IMR-90 (cell line): ENCODE measurements at places on chromosomes 3 and 15. TPM values are rescaled to one million over a fixed set of nuclear protein-coding genes. Genes with fewer than 3 reads are reported as not detected.

- no peaks in the 10 kb centered on the region for H3K36me3 ChIP-seq
- no peak for DNase-seq
- H3K27ac ChIP-seq, result no peak overlapping the region
- H3K27me3 ChIP-seq, result peaks cover 5% of the 10 kb centered on the region
- H3K4me3 ChIP-seq, result no peak overlapping the region
Measured at GRCh38 chr15:92661956-92662355, 6.4 kb upstream of the FAM174B start.

DNA sequence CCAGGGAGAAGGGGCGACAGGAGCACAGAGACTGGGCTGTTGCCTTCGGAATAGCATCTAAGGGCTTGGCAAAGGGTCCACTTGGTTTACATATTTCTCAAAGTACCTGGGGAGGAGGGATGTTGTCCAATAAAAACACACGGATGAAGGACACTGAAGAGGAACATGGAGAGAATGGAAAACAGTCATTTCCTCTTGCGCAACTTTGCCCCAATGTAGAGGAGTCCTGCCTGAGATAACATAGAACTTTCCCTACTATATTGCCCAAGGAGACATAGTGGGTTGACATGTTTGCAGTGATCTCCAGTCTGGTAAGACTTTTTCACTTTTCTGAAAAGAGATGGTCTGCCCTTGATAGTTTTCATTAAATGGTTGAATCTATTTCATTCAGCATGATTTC is 468.8 kb upstream of the SUCLG2 start:
- no peak overlapping the region for H3K27ac ChIP-seq
- no peaks in the 10 kb centered on the region for H3K27me3 ChIP-seq
- H3K36me3 ChIP-seq, result no peaks in the 10 kb centered on the region
- no peak overlapping the region for H3K4me3 ChIP-seq
- no peaks in the 10 kb centered on the region for H3K4me1 ChIP-seq
- no peak for DNase-seq

DNA sequence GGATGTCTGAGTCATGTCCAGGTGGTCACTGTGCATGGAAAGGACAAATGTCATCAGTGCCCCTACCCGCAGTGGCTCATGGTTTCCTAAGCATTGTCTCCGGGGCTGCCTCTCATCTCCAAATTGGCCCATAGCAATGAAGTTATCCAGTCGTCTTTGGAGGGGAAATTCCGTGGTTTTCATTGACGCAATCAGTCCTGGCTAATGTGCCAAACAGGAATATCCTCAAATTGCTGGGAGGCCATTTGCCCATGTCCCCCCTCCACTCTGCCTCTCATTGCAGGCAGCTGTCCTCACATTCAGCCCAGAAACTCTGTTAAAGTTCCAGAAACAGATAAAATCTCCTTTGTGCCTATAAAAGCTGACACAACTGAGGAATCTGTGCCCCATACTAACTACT is 81.6 kb downstream of the MCTP2 start:
- H3K27me3 ChIP-seq, result no peaks in the 10 kb centered on the region
- no peak overlapping the region for H3K27ac ChIP-seq
- no peak for DNase-seq
- H3K4me1 ChIP-seq, result peaks cover 3% of the 10 kb centered on the region; the same call in 1 of the 2 replicates
- H3K36me3 ChIP-seq, result peaks cover 3% of the 10 kb centered on the region; the same call in 1 of the 2 replicates

GRCh38 chr3:183275418-183275817 is 22.4 kb downstream of the B3GNT5 start:
- no peaks in the 10 kb centered on the region; the same call in 1 of the 2 replicates for H3K4me1 ChIP-seq
- H3K27ac ChIP-seq, result no peak overlapping the region
- H3K4me3 ChIP-seq, result no peak overlapping the region
- H3K36me3 ChIP-seq, result no peaks in the 10 kb centered on the region
- H3K27me3 ChIP-seq, result no peaks in the 10 kb centered on the region

GRCh38 chr3:146801492-146801891 is 196.3 kb upstream of the PLSCR5 start:
- no peak overlapping the region for H3K27ac ChIP-seq
- H3K4me1 ChIP-seq, result no peaks in the 10 kb centered on the region
- no peak overlapping the region for H3K4me3 ChIP-seq
- DNase-seq, result no peak

DNA sequence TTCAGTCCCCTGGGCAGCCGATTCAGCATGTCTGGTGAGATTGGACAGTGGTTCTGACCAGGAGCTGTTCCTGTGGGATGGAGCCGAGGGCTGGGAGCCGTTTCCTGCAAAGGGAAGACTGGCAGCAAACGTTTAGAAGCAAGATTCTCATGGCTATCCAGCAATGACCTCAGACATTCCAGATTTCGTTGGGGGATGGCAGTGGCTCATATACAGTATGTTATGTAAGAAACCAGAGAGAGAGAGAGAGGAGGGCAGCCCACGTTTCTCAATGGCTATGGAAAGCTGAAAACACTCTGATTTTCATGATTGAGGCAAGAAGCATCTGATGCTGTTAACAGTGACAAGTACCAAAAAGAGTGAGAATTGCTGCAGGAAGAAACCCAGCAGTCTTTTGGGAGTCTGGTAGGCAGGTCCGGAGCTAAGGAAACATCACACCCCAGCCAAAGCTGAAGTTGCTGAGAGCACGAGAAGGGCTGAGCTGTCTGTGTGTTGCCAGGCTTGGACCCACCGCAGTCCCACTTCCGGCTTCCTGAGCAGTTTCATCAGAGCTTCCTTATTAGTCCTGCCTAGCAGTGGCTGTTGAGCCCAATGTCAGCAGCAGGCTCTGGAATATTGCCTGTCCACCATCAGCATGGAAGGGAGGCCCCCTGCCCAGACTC is 25.6 kb upstream of the VPS8 start:
- 0 out of 2 replicates have a peak, but pooled peaks cover 6% of the 10 kb centered on the region for H3K27me3 ChIP-seq
- peak; percentile 92 for DNase-seq
- peak overlapping the region; percentile 93 for H3K27ac ChIP-seq
- H3K4me1 ChIP-seq, result peaks cover 21% of the 10 kb centered on the region

DNA sequence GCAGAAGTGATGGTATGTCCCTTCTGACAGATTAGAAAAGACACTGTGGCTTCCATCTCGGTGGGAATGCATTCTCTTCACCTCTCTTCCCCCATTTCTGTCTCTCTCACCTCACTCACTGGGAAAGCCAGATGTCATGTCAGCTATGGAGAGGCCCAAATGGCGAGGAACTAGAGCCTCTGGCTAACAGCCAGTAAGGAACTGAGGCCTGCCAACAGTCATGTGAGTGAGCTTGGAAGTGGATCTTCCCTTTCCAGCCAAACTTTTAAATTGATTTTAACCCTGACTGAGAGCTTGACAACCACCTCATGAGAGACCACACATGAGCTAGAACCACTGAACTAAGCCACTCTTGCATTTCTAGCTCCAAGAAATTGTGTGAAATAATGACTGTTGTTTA is 35.2 kb upstream of the CDAN1 start:
- no peaks in the 10 kb centered on the region for H3K27me3 ChIP-seq
- peaks cover 7% of the 10 kb centered on the region; the same call in 1 of the 2 replicates for H3K36me3 ChIP-seq
- H3K4me3 ChIP-seq, result no peak overlapping the region
- no peaks in the 10 kb centered on the region for H3K4me1 ChIP-seq

DNA sequence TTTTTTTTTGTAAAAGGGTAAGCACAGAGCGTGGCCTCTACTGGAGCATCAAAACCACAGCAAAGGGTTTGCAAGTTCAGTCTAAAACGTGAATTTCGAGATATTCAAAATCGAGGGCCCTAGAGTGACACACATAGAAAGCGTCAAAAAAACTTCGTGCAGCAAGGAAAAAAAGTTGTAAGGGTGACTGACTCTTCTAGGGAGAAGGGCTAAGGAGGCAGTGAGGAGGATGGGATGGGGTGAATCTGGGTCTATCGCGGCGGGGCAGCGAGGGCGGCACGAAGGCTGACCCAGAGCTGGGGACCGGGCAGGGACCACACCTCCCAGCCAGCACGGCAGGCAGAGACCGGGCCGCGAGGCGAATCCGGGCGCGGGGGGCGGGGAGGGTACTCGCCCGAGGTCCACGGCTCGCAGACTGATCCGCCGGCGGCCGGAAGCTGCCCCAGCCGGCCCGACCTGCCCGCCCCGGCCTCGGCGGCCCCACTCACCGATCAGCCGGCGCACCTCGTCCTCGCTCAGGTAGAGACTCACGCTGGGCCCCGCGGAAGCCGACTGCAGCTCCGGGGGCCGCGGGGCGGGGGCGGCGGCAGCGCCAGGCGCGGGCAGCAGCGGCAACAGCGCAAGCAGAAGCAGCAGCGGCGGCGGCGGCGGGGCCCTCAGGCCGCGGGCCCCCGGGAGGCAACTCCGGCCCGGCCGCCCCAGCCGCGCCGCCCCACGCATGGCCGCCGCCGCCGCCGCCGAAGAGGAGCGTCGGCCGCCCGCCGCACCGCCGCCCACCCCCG is 533 bp downstream of the RYK start:
- peak; percentile 28 for DNase-seq
- peaks cover 3% of the 10 kb centered on the region for H3K36me3 ChIP-seq
- peak overlapping the region; percentile 79 for H3K27ac ChIP-seq
- H3K4me1 ChIP-seq, result peaks cover 7% of the 10 kb centered on the region

GRCh38 chr3:117084739-117085270 is 375.2 kb downstream of the TUSC7 start:
- no peak overlapping the region for H3K4me3 ChIP-seq
- no peak for DNase-seq
- no peaks in the 10 kb centered on the region for H3K4me1 ChIP-seq
- no peaks in the 10 kb centered on the region for H3K27me3 ChIP-seq

DNA sequence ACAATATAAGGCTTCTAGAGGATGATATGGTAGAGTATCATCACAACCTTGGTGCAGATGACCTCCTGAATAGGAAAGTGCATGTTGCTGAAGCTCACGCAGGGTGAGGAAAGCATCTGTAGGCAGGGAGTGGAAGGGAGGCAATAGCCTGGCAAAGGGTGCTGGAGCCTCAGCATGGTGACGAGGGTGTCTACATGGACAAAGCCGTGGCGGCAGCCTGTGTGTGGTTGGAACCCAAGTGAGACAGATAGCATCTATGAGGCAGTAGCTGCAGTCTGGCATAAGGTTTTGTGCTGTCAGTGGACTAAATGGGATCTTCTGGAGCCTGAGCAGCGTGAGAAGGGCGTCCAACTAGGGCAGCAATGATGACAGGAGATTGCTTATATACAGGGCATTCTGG is 132.5 kb downstream of the DLG1 start:
- peaks cover 2% of the 10 kb centered on the region; the same call in 1 of the 2 replicates for H3K36me3 ChIP-seq
- H3K4me3 ChIP-seq, result no peak overlapping the region
- peaks cover 2% of the 10 kb centered on the region; the same call in 1 of the 2 replicates for H3K4me1 ChIP-seq

- DNase-seq, result no peak
- no peaks in the 10 kb centered on the region for H3K27me3 ChIP-seq
- no peak overlapping the region for H3K4me3 ChIP-seq
- no peaks in the 10 kb centered on the region for H3K4me1 ChIP-seq
- no peaks in the 10 kb centered on the region for H3K36me3 ChIP-seq
- no peak overlapping the region for H3K27ac ChIP-seq
Measured at GRCh38 chr3:140085001-140085400, 150.0 kb downstream of the CLSTN2 start.

- peak; percentile 37 for DNase-seq
- H3K27ac ChIP-seq, result no peak overlapping the region
- no peaks in the 10 kb centered on the region for H3K36me3 ChIP-seq
Measured at GRCh38 chr3:146640955-146641867, 36.1 kb upstream of the PLSCR5 start.

DNA sequence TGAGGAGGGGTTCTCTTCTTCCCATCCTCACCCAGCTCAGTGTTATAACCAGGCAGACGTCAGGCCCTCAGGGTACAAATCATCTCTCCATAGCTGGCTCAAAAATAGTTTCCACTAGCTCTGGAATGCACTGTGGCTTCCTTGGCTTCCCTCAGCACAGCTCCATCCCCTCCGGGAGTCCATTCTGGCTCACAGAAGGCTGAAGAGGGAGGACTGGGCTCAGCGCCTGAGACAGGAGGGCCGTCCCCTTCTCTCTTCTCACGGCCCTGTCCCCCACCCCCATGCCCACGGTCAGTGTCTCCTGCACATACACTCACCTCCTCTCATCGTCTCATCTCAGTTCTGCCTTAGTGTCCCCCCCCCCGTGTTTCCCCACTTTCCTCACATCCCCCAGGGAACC is 50.1 kb downstream of the UMPS start:
- no peak overlapping the region for H3K4me3 ChIP-seq
- H3K36me3 ChIP-seq, result peaks cover 10% of the 10 kb centered on the region; the same call in 1 of the 2 replicates
- no peaks in the 10 kb centered on the region for H3K27me3 ChIP-seq
- peak overlapping the region; percentile 71 for H3K27ac ChIP-seq
- H3K4me1 ChIP-seq, result peaks cover 29% of the 10 kb centered on the region

DNA sequence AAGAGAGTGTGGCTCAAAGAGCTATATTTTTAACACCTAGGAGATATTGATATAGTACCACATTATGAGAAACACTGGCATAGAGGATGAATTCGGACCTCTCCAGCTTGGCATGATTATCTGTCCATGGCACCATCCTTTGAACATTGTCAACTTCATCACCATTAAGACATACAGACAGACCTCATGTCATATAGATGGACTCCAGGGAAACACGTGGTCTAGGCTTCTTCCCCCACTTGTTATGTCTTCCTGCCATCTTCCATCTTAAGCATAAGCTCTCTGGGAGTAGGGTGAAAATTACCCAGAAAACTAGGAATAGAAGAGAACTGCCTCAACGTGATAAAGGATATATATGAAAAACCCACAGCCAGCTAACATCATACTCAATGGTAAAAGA is 51.8 kb downstream of the OCA2 start:
- H3K27me3 ChIP-seq, result no peaks in the 10 kb centered on the region
- H3K36me3 ChIP-seq, result no peaks in the 10 kb centered on the region
- DNase-seq, result no peak
- no peak overlapping the region for H3K27ac ChIP-seq
- H3K4me1 ChIP-seq, result no peaks in the 10 kb centered on the region

DNA sequence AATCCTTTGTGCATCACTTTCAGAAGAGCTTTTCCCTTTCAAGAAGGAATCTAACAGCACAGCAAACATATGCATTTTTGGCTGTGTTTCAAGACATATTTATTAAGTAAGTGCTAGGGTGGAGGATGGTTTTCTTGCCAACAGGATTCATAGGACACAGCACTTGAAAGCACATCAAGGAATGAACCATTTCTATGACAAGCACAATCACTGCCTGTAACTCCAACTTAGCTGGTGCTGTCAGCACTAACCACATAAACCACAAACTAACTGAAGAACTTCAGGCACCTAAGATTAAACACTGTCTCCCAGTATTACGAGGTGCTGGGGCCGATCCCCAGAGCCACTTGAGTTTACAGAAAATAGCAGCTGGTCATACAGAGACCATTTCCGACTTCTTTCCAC is 35.4 kb upstream of the SPRED1 start:
- no peaks in the 10 kb centered on the region for H3K36me3 ChIP-seq
- no peak overlapping the region for H3K4me3 ChIP-seq
- DNase-seq, result peak; percentile 76
- H3K4me1 ChIP-seq, result peaks cover 5% of the 10 kb centered on the region
- H3K27ac ChIP-seq, result no peak overlapping the region
- H3K27me3 ChIP-seq, result no peaks in the 10 kb centered on the region

GRCh38 chr3:131174752-131175151 is 148.1 kb downstream of the NEK11 start:
- no peak overlapping the region for H3K4me3 ChIP-seq
- no peaks in the 10 kb centered on the region for H3K36me3 ChIP-seq
- DNase-seq, result no peak
- H3K27me3 ChIP-seq, result no peaks in the 10 kb centered on the region
- H3K4me1 ChIP-seq, result no peaks in the 10 kb centered on the region

Gene SMARCC1
- 18.6 and 20.0 TPM in 2 replicates for polyA plus RNA-seq

Gene GNAT1
- polyA plus RNA-seq, result 0.04 TPM in 1 of 2 replicates, not detected in the other

Gene ZNF385D
- polyA plus RNA-seq, result 0.57 and 2.4 TPM in 2 replicates

Gene SPRED1
- 4.8 and 6.6 TPM in 2 replicates for polyA plus RNA-seq

Gene FAM107A
- polyA plus RNA-seq, result not detected in 2 replicates

Gene DNAH12
- 0.02 TPM in 1 of 2 replicates, not detected in the other for polyA plus RNA-seq

Gene ZBTB47
- 16.8 and 17.3 TPM in 2 replicates for polyA plus RNA-seq

Gene WNT5A
- 229 and 231 TPM in 2 replicates for polyA plus RNA-seq
